ENCODE measurements at places on chromosomes 12 and 14.

GRCh38 chr12:6745741-6746525, 7.0 kb downstream of the MLF2 start:
- no peak for DNase-seq

DNA sequence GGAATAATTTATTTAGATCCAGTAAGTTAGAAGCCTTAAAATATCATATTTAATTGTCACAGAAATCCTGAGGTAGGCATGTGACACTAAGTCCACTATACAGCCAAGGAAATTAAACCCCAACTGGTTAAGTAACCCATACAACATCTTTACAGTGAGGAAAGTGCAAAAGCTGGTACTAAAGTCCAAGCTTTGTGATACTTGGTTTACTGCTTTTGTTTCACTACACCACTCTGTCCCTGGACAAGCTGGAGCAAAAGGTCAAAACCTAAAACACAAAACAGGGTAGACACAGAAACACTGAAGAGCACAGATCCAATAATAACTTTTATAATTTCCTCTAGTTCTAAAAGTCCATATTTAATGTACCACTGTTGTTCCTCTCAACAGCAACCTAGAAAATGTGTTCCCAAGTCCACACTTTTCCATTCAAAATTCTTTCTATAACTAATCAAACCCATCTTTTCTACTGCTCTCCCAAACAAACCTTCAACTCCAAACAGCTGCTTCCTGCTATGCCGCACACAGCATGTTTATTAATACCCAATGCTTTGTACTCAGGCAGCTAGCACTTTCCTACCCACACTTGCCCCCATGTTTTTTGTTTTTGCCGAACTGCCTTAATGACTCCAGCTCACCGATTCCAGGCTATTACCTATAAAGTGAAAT, 90.9 kb downstream of the MED13L start:
- no peak for DNase-seq

DNA sequence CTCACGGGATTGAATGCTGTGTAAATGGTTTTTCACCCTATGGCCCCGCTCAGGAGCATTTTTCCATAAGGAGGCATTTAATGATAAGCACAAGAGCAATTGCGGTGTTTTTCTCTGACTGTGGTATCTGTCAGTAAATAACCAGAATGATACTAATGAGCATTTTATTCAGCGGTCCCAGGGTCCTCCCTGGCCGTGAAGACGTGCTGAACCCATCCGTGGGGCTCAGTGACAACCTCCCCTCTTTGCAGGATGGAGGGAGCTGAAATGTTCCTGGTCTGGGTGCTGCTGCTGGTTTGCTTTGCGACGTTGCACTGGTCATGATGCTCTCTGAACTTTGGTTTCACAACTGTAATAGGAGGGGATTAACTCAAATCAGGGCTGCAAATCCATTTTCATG, 625.6 kb downstream of the AACS start:
- no peak for DNase-seq

- DNase-seq: no peak
These were observed 30.6 kb upstream of the SDR39U1 start for GRCh38 chr14:24473211-24473610.

- no peak for DNase-seq
These were observed 832.9 kb downstream of the C12orf50 start for GRCh38 chr12:87196321-87196720.

DNA sequence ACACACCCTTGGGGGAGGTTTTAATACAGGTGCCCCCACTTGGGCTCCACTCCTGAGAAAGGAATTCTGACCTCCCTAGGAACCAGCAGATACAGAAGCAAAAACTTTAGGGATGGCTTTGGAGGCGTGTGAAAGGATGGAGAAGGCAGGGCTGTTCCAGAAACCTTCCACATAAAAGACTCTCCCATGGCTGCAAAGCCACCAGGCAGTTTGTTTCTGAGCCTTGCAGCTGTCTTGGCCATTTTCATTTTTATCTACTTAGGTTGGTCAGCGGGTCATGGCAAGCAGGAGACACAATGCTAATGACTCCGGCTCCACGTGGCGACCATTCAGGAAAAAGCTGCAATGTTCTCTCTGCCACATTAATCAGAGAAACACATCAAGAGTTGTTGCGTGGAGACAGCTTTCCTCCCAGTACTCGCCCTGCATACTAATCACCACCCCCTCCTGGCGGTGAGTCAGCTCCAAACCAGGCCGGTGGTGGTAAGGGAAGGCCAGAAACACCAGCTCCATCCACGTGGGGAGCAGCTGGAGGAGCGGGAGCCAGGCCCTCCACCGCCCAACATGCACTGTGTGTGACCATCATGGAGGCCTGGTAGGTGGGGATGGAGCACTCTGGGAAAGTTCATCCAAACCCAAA, 30.9 kb upstream of the IRF2BPL start:
- peak; percentile 71 for DNase-seq

- DNase-seq: no peak
These were observed 212.8 kb upstream of the SYT1 start for GRCh38 chr12:78651755-78652154.

DNA sequence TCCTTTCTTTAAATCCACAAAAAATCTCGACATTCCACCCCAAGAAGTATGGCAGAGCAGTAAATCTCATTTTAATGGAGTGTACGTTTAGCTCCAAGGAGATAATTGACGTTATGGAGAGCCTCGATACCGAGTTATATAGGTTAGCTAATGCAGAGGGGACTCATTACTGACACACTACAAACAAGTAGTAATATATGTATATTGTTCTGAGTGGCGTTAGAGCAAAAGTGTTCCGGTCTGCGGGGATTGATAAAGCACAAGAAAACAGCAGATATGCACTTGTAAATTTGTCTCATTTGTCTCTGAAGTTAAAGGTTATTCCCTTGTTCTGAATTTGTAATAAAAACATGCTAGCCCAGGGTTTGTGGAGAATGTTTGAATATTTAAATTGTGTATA, 84.1 kb downstream of the BCL11B start:
- no peak for DNase-seq

DNA sequence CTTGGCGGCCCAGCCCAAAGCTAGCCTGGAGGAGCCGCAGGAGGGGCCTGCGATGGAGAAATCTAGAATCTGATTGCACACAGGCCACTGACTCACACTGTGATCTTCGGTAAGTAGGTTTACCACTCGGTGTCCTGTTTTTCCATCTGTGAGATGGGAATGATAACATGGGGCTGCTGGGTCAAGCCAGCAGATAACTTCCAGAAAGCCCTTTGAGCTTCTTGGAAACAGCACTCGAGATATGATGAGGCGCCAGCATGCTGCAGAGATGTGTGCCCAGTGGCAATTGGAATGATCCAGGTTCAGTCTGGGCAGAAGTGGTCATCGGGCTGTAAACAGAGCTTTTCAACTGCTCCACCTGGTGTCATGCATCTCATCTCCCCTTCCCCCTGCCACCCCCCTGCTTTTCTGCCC, 771.3 kb upstream of the TBX3 start:
- no peak for DNase-seq

GRCh38 chr12:121062391-121063045, 23.5 kb upstream of the OASL start:
- no peak for DNase-seq

GRCh38 chr14:54908190-54908589, 5.6 kb upstream of the GCH1 start:
- DNase-seq: no peak

- DNase-seq: no peak
These were observed 291.0 kb downstream of the SNAPC1 start for GRCh38 chr14:62053188-62053587.

- no peak for DNase-seq
These were observed 45.1 kb upstream of the C12orf75 start for GRCh38 chr12:105285378-105285777.

DNA sequence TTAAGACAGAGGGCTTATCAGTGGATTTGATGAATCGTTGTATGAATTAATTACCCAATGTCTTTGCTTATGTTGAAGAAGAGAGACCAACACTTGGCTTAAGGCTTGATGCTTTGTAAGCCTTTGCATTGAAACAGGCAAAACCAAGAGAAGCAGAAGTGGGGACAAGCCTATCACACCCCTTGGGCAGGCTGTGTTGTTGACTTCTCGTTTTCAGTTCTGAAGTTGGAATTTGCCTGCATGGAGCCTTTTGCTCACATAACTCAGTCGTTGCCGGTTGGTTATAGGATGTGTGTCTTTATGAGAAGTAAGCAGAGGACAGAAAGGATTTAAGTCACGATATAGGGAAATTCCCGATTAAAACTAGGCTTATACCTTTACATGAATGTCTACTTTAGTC, 94.7 kb downstream of the CCDC92 start:
- DNase-seq: no peak

DNA sequence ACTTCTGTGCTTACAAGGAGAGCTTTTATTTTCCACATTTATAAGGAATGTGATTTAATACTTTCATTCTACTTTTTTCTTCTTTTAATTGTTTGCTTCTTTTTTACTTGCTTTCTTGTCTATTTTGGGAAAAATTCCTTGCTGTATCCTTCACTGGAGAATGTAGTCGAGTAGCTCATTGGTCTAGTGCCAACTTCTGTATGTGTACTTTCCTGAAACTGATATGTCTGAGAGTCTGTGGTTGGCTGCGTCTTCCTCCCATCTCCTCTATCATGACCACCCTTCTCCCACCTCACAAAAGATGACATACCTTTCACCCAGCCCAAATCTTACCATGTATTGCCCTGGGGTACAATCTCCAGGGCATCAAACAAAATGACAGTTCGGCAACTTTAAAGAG, 51.8 kb downstream of the MSRB3 start:
- no peak for DNase-seq

DNA sequence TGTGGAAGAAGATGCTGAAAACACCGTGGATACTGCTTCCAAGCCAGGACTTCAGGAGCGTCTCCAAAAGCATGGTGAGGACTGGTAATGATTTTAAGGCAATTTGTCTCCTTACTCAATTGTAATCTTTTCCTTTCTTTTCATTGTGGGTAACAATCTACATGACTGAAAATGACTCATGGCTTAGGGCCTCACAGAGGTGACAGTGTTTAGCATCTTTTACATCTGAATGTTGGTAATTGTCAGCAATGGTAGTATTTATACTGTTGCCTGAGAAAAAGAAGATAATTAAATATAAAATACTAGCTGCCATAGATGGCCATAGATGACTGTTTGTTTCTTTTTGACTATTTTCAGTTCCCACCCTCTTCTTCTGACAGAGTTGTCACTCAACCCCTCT, 31.6 kb downstream of the TULP3 start:
- no peak for DNase-seq

- DNase-seq: no peak
These were observed 5.1 kb downstream of the GPRC5D start for GRCh38 chr12:12946686-12947355.

- DNase-seq: no peak
These were observed 31.8 kb upstream of the RCOR1 start for GRCh38 chr14:102560458-102561261.

- no peak for DNase-seq
These were observed 86.3 kb downstream of the LRP6 start for GRCh38 chr12:12180575-12180974.

DNA sequence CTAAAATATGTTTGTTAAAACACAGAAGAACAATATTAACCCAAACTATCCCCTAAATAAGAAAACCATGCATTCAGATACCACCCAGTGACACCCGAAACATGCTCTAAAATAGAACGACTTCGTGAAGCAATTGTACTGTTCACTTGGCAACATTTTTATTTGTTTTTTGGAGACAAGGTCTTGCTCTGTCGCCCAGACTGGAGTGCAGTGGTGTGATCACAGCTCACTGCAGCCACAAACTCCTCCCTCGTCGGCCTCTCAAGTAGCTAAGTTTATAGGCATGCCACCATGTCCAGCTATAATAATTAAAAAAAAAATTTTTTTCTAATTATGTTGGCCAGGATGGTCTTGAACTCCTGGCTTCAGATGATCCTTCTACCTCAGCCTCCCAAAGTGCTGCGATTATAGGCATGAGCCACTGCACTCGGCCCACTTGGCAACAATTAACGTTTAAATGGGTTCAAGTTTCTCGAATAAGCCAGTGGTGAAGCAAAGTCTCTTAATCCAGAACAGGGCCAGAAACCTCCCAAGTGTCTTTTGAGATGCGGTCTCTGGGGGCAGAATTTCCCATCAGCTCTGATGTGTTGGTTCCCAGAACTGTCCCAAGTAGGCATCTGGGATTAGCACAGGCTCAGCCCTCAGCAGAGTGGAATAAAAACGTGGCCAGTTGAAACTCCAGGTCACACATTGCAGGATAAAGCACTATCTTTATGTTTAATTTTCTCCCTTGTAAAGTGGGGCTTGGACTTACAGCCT, 74.5 kb downstream of the TMCC3 start:
- DNase-seq: no peak

GRCh38 chr12:7352661-7353060, 48.8 kb downstream of the ACSM4 start:
- DNase-seq: no peak

DNA sequence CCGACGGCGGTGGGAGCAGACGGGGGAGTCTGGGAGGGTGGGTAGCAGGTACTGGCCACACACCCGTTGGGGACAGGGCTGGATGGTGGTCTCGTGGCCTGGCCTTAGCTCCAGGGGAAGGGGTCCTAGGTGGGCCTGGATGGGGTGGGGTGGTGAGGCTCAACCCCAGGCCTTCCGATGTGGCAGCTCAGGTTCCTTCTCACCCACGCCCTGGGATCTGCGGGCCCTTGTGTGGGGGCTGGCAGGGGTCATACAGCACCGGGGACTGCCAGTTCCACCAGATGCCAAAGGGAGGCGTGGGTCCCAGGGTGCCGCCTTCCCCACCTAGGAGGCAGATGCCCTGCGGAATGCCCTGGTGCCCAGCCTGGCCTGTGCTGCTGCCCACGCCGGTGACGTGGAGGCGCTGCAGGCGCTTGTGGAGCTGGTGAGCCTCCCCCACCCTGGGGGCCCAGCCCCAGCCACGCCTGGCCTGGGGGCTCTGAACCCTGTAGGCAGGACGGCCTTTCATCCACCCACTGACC, 21.0 kb downstream of the ASPG start:
- DNase-seq: no peak

DNA sequence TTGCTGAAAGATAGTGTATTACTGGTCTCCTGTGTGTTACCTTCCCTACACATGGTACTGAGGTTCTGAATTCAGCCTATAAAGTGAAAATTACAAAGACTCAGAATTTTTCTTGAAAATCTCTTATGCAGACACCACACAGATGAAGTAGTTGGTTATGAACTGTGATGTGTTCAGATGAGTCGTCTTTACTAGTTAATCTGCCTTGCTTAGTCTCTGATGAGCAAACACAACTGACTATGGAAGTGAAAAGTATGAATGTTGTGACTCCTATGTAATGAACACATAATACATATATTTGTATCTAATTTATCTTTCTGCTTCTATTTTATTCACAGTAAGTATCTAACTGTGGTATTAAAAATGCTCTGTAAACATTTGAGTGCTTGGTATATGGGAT, 4.7 kb downstream of the MTERF2 start:
- no peak for DNase-seq

GRCh38 chr12:9604287-9604686, 3.4 kb downstream of the KLRB1 start:
- DNase-seq: no peak

DNA sequence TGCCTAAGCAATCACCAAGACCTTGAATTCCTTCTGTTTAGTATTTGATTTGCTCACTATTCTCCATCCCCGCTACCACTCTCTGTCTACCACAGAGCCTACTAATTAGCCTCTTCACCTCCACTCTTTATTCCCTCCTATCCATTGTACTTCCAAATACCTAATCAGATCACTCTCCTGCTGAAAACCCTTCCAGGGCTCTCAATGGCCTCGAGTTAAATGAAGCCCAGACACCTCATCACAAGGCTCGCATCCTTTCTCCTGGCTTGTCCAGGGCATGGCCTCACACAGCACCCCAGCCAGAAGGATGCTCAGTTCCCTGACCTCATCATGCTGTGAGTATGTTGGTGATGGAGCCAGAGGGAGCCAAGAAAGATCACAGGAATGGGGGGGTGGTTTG, 71.4 kb upstream of the PRMT8 start:
- DNase-seq: no peak
